ENCODE measurements at places on chromosomes 6 and 20.
A peak's percentile ranks its signal among the peaks of the same experiment; 100 is the strongest.

GRCh38 chr20:4169360-4170190, 154.2 kb upstream of the RNF24 start:
- no peak for DNase-seq

GRCh38 chr20:1800777-1801176, 94.4 kb upstream of the SIRPA start:
- DNase-seq: no peak

DNA sequence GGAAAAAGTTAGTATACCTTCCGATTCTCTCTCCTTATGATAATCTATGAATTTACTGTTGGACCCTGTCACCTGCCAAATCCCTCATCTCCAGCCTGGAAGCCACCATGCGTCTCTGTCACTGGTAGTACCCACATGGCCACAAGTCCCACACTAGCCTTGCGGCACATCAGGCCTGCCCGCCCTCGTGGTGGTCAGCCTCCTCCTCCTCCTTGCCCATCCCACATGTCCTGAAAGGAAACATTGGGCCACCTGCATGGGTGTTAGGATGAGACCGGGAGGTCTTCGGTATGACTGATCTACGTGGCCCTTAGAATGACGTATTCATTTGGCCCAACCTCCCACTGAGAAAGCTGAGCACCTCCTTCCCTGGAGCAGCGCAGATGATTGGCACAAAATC, 37.0 kb upstream of the QKI start:
- no peak for DNase-seq

DNA sequence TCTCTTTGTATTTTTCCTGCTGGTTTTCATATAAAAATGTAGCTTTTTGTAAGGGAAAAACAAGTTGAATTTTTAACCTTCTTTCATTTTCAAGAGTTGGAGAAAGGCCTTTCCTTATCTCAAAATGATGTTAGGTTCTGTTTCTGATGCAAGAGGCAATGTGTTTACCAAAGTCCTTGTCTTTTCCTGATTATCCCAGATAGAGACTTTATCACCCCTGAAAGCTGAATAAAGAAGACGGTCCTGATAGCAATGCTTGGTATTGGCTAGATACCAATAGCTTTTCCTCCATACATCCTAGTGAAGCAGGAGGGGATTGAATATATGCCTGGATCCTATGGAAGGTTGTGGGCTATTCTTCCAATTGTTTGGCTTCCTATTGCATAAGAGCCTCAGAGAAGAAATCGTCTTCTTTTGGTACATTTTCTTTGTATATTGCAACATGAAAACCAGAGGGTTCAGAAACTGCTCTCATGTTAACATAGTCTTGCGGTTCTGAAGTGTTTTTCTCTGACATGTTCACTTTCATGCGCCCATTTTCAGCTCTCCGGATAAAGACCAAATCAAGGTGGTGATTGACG, 5.5 kb downstream of the PNLDC1 start:
- no peak for DNase-seq

DNA sequence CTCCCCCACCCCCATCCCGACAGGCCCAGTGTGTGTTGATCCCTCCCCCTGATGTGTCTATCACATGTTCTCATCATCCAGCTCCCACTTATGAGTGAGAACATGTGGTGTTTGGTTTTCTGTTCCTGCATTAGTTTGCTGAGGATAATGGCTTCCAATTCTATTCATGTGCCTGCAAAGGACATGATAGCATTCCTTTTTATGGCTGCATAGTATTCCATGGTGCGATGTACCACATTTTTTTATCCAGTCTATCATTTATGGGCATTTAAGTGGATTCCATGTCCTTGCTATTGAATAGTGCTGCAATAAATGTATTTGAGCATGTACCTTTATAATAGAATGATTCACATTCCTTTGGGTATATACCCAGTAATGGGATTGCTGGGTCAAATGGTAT, 66.6 kb upstream of the NXT1 start:
- DNase-seq: no peak

DNA sequence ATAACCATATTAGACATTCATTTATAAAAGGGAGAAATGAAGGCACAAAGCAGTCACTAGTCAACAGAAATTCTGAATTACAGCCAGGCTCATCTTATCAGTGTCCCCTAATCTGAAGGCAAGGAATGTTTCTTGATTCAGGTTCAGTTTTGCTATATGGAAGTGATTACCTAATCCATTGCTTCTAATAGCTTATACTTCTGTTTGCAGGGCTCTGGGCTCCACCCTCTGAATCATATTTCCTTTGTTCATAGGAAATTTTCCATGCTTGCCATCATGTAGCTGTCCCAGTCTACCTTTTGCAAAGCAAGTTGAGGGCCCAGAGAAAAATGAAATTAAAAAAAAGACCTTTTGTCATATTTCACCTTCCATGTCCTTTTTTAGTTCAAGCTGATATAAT, 96.0 kb downstream of the LCA5 start:
- no peak for DNase-seq

GRCh38 chr6:39892490-39893129, 41.7 kb downstream of the MOCS1 start:
- DNase-seq: peak; percentile 26

- DNase-seq: no peak
These were observed 34.2 kb downstream of the FOXF2 start for GRCh38 chr6:1423578-1423977.

GRCh38 chr6:71496722-71497033, 208.1 kb downstream of the OGFRL1 start:
- DNase-seq: no peak

DNA sequence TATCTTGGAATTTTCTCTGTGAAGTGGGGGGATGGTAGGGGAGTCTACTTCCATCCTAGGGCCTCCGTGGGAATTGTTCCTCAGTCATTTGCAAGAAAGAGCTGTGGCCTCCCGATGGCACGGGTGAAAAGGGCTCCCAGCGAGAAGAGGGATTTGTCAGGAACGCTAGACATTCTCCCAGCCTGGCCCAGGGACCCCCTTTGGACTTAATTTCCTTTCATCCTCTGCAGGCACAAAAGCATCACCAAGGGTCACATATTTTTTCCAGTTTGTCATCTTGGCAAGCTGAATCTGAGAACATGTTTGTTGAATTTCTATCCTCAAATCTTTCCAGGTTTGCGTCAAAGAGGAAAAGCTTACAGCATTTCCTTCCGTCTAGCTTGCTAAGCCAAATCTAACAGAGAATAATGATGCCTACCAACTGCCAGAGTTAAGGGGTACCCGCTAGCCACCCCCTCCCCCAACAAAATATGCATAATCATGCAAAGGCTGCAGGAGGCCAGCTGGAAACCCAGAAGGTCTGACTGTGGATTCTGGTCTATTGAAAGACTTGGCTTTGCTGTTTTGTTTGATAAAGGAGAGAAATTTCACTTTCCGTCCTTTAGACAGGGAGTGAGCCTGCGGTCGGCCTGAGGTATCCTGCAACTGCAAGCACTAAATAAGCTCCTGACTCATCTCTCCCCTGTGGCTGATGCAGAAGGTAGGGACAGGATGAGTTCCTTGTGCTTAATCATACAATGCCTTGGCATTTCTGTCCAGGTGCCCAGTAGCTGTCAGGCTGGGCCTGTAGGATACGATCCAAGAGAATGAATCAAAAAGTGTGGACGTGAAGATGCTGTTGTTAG, 23.1 kb downstream of the PSMG4 start:
- DNase-seq: peak; percentile 19

DNA sequence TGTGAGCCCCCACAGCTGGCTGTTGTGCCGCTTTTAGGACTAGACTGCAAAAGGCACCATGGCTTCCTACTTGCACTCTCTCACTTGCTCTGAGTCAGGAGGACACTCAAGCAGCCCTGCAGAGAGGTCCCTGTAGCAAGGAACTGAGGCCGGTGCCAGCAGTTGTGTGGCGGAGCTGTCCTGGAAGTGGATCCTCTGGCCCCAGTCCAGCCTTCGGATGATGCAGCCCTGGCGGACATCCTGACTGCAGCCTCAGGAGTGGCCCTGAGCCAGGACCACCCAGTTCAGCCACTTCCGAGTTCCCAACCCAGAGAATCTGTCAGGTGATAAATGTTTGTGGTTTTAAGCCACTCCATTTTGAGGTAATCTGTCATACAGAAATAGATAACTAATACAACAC, 17.5 kb downstream of the CTCFL start:
- no peak for DNase-seq

- no peak for DNase-seq
These were observed 22.9 kb downstream of the ASIP start for GRCh38 chr20:34264141-34264540.

- DNase-seq: no peak
These were observed 25.1 kb upstream of the HSF2 start for GRCh38 chr6:122374307-122374706.

DNA sequence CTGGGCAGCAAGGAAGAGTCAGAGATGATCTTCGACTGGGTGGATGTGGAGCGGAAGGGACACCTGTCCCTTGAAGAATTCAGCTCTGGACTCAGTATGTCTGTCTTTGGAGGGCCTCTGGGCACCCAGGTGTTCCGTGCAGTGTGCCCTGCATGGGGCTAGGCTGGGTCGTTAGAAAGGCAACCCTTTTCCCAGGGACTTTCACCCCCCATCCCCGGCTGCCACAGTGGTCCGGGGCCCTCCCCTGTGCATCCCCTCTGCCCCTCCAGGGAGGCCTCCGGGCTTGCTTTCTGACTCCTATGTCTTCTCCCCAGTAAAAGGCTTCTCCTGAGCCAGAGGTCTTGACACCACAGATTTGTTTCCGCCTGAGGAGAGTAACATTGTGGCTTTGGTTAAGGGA, 16.2 kb downstream of the RAB44 start:
- no peak for DNase-seq

GRCh38 chr6:83505356-83505755, 7.0 kb upstream of the PRSS35 start:
- DNase-seq: no peak

DNA sequence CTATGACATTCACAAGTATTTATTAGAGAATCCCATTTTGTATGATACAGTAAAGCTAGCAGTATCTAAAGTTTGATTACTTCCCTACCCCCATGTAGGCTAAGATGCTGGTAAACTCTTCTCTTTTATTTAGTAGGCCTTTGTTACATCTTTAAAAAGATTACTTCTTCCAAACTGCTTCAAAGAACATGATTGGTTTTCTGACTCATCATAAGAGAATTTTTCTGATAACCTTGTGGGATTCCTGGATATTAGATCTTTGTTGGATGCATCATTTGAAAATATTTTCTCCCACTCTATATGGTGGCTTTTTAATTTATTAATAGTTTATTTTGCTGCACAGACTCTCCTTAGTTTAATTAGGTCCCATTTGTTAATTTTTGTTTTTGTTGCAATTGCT, 898.3 kb upstream of the ADGRB3 start:
- DNase-seq: no peak

DNA sequence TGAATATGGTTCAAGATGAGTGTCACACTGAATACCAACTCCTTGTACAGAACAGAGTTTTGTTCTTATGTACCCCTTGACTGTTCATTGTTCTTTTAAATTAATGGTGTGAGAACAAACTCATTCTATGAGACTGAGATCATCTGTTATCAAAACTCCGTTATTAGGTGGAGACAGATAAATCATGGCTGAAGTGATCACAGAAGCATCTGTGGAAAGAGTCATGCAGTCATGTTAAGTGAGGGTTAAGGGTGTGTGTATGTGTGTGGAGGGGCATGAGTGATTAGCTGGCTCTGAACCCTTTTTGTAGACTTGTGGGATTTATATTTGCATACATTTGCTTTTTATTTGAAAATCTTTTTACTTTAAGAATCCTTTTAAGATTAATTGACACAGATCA, 24.7 kb downstream of the ADGRG6 start:
- DNase-seq: no peak

GRCh38 chr20:15475483-15475882, 1097.8 kb downstream of the KIF16B start:
- no peak for DNase-seq

- DNase-seq: no peak
These were observed 55.9 kb upstream of the RREB1 start for GRCh38 chr6:7051780-7052442.

GRCh38 chr6:50724381-50725124, 11.2 kb downstream of the TFAP2D start:
- no peak for DNase-seq

DNA sequence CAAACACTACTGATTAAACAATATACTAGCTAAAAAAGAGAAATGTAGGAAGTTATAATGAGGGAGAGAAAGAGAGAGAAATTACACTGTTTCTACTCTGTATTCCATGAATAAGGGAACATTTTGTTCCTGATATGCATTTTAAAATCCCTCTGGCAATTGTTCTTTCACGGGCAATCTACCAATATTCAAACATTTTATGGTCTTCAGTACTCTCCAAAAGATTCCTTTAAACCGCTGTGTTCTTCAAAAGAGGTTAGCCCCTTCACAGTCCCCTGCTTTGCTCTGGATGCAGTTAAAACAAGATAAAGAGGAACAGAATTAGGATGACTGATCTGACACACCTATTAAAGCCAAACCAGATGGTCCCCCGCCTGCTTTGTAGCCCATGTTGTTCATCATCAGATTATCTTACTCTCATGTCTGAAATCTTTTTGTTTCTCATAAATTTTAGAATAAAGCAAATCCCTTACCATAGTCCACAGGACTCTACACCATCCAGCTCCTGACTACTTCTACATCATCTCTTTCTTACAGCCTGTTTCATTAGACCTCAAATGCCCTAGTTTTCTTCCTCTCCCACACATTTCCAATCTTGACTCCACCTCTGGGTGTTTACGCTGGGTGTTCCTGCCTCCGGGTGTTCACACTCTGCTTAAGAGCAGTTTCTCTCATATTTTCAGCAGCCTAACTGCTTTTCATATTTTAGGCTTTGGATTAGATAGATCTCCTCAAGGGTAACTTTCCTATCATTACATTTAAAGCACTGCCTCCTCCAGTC, 399.7 kb downstream of the COL12A1 start:
- no peak for DNase-seq

- DNase-seq: no peak
These were observed 326.3 kb downstream of the RIMS1 start for GRCh38 chr6:72212686-72213085.

- DNase-seq: no peak
These were observed 13.9 kb upstream of the TRIM39 start for GRCh38 chr6:30312676-30313321.

DNA sequence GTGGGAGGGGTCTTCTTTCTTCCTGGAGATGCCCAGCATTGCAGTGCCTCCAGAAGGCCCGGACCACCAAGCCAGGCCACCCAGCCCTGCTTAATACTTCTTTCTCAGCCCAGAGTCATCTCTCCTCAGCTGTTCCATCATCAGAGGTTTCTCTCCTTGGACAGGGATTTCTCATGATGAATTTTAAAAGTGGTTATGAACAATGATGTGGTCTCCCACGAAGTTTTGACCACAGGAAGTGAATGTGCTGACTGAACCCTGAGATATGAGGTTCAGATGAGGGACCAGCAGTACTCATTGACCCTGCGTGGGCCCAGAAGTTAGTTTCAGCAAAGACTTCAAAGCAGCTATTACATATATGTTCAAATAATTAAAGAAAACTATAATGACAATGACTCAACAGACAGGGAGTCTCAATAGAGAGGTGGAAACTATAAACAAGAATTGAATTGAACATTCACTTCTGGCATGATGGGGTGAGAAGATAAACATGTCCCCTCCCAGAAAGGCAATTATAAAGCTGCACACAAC, 114.5 kb upstream of the SLC22A16 start:
- no peak for DNase-seq

- no peak for DNase-seq
These were observed 16.9 kb downstream of the ZNF217 start for GRCh38 chr20:53576586-53577318.

- DNase-seq: no peak
These were observed 10.8 kb upstream of the BTBD3 start for GRCh38 chr20:11906626-11907480.
